Stimulated activated CD8-positive, alpha-beta memory T cell treated with anti-CD3 and anti-CD28 coated beads, Interleukin-4, amount 100 ng/mL, for 1 hour (primary cell): ENCODE measurements at places on chromosomes 3 and 15.

DNA sequence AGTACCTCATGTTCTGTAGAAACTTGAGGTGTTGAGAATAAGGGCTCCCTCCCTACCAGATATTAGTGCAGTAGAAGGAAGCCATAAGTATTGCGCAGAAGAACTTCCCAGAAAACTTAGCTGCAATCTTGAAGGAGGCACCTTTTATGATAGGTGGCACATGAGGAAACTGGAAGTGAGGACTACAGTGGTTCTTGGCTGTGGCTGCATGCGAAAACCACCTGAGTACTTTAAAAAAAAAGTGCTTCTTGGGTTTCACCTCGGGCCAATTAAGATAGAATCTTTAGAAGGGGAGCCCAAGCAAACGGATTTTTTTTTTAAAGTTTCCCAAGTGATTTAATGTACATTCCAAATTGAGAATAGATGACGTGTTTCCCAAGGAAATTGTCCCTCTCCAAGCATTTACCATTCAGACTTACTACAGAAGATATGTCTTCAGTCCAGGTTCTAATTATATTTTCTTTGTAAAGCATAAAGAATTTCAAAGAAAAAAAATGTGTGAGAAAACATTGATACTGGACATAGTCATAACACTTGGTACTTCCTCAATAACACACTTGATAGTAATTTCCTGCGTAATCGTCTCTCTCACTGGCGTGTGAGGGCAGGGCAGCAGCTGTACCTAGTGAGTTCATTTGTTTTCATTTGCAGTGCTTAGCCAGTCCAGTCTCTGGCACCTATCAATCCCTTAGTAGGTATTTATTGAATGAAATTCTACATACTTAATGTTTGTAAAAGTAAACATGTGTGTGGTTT is 12.3 kb upstream of the NR1I2 start:
- DNase-seq, result no peak

DNA sequence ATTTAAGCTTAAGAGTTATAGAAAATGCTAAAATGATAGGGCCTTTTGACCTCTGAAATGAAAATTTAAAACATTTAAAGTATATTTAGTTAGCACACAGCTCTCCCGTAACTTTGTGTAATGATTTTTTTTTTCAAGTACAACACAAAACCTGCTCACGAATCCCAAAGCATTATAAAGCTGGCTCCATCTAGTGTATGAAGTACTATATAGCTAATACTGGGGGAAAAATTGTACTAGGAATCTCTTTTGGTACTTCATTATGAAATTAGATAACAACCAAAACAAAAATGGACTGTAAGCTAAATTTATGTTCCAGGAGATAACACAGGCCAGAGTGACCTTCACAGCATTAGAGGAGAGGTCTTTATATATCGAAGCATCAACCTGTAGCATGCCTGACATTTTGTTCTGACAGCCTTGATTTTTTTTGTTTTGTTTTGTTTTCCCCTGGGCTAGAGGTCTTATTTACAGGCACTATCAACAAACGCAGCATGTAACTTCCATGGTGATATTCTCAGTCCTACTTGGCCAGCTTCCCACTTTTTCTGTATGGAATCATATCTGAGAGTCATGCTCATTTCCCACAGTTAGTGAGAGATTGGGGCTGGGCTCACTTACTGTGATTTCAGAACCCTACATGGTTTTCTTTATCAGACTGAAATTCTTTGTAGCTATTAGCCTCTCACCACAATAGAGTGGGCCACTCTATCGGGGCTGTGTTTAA is 116.3 kb downstream of the MITF start:
- no peak for DNase-seq

DNA sequence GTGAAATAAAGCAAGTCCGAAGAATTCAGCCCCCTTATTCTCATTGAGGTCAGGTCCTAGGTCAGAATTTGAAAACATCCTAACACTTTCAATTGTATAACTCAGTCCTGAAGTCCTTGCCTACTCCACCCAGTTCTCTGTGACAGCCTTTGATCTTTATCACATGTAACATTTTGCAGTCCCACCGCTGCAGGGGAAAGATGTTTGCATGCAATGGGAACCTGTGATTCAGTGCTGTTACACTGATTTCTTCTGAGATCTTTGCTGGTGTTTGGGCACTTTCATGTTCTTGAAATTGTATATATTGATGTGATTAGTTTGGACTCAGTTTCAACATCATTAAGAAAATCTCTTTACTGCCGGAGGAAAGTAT is 18.0 kb upstream of the SECISBP2L start:
- no peak for DNase-seq

GRCh38 chr3:132596816-132597433 is at the start of gene ACKR4:
ACKR4 (plus strand) TSS chr3:132597270; CDS start chr3:132600398, 3,128 bp downstream.
- no peak for DNase-seq

GRCh38 chr15:77482570-77482969 is 61.9 kb downstream of the HMG20A start:
- DNase-seq, result no peak

DNA sequence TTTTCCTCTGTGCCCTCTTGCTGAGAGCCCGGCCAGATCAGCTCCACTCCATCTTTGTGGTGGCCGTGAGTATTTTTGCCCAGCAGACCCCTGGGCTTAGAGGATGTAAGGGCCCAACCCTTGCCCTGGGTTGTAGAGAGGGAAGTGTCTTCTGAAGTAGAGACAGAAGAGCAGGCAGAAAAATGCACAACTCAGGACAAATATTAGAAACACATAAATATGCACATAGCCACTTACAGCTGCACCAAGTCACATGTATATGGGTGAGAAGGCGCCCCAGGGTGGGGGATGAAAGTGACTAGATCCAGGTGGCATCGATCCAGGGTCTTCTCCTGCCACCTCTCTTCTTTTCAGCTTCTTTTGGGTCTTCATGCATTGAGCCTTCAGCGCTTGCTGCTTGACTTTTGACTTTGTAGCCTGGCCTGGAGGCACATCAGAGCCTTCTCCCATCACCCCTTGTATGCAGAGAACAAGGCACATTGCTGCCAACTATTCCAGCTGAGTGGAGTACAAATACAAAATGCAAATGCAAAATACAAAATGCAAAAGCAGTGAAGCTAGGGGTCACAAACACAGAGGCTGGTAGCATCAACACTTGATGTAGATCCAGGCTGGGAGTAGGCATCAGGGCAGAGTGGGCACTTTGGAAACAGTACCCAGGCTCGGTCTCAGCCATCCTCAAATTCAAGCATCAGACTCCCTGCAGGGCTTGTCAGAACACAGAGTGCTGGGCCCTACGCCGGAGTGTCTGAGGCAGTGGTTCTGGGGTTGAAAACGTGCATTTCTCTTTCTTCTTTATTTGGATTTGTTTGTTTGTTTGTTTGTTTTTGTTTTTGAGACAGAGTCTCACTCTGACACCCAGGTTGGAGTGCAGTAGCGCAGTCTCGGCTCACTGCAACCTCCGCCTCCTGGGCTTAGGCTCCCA is 133.0 kb downstream of the ASB7 start:
- DNase-seq, result no peak

DNA sequence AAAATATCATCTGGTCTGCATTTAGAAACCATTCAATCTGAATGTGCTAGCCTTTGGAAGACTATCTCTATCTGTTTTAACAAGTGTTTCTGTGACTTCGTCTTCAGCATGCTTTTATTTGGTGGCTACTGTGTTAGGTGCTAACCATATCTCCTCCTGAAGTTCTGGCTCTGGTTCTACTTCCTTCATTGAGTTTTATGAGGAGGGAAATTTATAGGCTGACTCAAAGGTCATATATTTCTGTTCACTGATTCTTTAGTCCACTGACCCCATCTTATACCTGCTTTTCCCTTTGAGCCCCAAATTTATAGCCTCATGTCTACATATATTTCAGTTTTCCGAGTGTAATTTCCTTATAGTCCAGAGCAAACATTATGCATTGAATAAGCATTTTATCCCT is 295.0 kb upstream of the RASGRP1 start:
- no peak for DNase-seq

GRCh38 chr3:27657871-27658270 is 64.3 kb downstream of the EOMES start:
- DNase-seq, result no peak

- no peak for DNase-seq
Measured at GRCh38 chr3:188662795-188663194, 508.8 kb downstream of the LPP start.

DNA sequence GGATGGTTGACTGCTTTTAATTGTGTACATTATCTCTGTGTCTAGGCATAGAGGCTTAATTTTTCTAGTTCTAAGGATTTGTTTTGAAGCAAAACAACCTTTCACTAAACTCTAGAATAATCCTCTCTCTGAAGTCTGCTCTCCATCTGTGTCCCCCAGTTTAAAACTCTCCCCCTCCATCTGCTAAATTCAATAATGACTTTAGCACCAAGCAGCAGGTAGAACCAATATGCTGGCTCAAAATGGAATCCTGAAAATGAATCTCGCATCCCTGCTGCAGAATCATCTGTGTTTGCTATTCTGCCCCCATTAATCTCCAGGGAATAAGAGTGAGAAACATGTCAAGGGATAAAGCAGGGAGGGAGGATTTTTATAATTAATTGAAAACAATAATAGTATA is 111.8 kb downstream of the TUSC7 start:
- no peak for DNase-seq

GRCh38 chr3:90080988-90081387 is 973.6 kb downstream of the EPHA3 start:
- no peak for DNase-seq

DNA sequence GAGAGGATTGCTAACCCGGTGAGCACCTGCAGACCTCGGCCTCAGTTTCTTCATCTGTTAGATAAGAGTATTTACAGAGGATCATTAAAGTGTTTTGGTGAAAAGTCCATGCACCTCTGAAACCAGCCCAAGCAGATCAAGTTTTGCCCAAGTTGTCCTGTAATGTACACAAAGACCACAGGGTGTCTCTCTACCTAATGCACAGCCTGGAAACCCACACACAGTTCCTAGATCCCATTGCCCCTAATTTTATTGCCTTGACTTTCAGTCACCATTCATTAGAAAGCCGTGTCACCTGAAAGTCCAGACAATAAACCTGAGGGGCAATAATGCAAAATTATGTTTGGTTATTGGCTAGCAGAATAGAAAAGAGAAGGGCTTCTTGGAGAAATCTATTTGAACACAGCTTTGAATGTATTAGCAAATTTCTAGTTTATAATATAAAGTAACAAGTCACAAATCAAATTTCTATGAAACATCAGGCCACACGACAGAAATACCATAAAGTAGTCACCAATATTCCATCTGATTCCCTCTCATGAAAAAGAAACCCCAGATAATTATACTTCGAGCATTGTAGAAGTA is 161.3 kb upstream of the SLC2A2 start:
- no peak for DNase-seq

GRCh38 chr3:126395846-126396513 is 1.3 kb downstream of the CFAP100 start:
- DNase-seq, result no peak
